NCI-H187 treated with DMSO at 0.1 percent for 48 hours (cell line): ENCODE measurements at places on chromosomes 5 and 9.

GRCh38 chr9:130107234-130107861 lies 53.6 kb downstream of the GPR107 start:
- DNase-seq = no peak

DNA sequence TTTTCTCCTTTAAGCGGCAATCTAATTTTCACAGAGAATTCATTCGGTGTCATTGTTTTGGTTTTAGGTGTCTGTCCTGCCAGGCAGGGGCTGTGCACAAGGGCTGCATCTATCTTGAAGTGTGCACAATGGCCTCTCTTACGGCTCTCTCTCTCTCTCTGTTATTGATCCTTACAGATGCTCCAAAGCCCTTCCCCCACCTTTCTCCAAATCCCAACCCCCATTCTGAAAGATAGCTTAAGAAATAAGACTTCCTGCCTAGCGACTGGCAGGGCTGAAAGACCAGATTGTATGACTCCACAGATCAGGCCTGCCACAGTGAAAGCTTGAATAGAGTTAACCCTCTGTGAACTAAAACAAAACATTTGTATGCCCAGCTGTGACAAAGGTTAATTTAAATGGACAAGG lies 86.5 kb upstream of the NR5A1 start:
- DNase-seq = no peak

DNA sequence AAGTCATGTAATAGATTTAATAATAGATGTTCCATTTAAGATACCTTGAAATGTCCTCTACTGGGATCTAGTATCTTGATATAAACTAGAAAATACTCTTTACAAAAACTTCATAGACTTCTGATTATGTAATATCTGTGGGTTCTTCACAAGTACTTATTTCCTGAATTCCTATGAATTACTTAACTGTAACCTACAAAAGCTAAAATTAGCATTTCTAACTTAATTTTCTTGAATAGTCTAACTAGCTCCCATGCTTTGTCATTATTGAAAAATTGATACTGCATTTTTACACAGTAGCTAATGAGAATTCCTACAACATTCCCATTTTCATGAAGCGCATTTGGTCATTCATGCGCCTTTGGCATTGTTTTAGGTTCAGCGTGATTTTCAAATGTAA lies 1828.2 kb downstream of the MAT2B start:
- DNase-seq = no peak

DNA sequence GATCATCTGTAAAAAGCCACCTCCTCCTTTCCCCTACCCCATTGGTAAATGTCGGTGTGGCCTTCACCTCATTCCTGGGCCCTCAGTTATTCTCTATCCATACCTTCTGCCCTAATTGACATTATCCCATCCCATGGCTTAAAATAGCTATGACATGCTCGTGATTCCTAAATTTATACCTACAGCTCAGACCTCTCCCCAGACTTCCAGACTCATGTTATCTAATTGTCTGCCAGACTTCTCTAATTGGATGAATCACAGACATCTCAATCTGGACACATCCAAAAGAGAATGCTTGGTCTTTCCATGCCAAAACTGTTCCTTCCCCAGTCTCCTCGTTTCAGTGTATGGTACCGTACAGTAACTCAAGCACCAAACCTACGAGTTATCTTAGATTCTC lies 113.0 kb upstream of the GPR151 start:
- DNase-seq = no peak

- no peak for DNase-seq
Observed at GRCh38 chr9:69546265-69546664, 125.9 kb downstream of the APBA1 start.

GRCh38 chr5:16913187-16914107 lies 22.6 kb downstream of the MYO10 start:
- no peak for DNase-seq

GRCh38 chr9:26567976-26568375 lies 324.6 kb downstream of the CAAP1 start:
- DNase-seq = no peak

- DNase-seq = no peak
Observed at GRCh38 chr5:136022965-136023364, 5.8 kb upstream of the TGFBI start.

DNA sequence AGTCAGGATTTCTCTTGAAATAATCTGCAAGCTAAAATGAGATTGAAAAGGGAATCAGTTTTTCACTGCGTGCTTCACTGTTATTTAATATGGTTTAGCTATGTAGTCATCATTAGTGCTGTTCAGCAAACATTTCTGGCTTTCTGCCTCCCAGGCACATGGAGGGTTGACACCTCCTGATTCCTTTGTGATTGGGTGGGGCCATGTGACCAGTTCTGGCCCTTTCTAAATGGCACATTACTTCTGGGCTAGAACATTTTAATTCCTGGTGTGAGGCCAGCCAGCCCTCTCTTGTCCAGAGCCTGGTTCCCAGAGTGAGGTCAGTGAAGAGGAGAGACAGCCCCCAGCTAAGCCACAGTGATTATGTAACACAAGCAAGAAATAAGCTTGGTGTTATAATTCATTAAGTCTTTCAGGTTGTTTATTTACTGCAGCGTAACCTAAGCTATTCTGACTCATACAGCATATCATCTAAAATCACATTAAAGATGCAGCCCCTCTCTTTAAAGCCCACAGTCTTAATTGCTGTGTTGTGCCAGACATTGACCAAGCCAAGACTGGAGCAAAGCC lies 17.4 kb upstream of the ARSI start:
- no peak for DNase-seq

- DNase-seq = no peak
Observed at GRCh38 chr5:58706736-58707135, 123.9 kb downstream of the RAB3C start.

- DNase-seq = no peak
Observed at GRCh38 chr5:96014395-96014794, 52.7 kb upstream of the ELL2 start.
